Activated CD4-positive, alpha-beta T cell treated with anti-CD3 and anti-CD28 coated beads for 4 hours (primary cell): ENCODE measurements at places on chromosomes 7 and 10.

- no peak for DNase-seq
Measured at GRCh38 chr7:33736521-33737221, 168.7 kb upstream of the BMPER start.

DNA sequence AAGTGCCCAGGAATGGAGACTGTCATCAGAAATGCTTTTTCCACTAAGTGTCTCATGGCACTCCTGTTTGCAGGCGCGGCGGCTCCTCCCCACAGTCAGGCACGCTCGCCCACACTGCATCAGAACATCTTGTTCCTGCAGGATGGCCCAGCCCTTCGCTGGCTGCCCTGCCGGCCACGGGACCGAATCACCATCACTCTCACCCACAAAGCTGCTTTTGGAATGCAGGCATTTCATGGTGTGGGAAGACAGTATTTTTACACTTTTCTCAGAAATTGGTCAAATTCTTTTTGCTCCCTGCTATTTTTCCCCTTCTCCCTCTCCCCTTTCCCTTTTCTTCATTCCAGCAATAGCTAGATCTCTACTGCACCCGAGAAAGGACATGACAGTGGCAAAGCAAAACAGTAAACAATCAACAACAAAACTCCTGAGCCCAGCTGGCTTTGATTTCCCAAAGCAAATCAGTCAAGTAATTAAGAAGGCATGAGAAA lies 176.1 kb upstream of the TNS3 start:
- DNase-seq = no peak

DNA sequence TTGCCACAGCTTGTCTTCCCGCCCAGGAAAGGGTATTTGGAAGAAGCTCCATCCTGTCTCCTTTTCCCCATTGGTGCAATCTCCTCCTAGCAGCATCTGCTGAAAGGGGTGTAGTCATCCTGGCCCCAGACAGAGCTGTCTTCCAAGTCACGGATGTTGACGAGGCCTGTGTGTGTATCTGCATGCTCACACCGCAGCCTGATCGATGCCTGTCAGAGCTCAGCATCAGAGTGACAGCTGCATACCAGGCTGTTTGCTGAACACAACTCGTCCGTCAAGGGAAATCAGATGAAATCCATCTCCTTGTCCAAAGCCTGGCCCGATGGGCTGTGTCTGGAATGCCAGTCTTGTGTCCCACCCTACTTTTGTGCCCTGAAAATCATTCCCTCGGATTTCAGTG lies 21.2 kb upstream of the LRRC4 start:
- no peak for DNase-seq

GRCh38 chr7:158490171-158490782 lies 97.3 kb downstream of the PTPRN2 start:
- no peak for DNase-seq

DNA sequence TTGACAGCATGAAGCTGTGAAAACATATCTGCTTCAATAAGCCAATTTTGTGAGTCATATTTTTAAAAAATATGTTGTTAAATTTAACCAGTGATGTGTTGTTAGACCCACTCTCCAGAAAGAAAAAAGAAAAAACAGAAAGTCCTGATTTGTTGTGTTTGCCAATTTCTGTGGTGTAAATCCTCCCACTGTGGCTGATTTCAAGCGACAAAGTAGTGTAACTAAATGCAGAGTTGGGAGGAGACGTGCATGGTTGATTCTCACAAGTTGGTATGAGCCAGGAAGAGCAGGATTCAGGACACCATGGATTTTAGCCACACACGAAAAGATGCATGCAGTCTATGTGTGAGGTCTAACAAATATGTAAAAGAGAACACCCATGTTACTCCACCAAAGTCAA lies 139.1 kb downstream of the CCDC3 start:
- no peak for DNase-seq

- no peak for DNase-seq
Measured at GRCh38 chr7:102988088-102988487, 75.3 kb downstream of the LRRC17 start.

GRCh38 chr7:45680776-45681175 lies 106.6 kb downstream of the ADCY1 start:
- no peak for DNase-seq

GRCh38 chr7:15475808-15476530 lies 85.8 kb downstream of the AGMO start:
- no peak for DNase-seq

GRCh38 chr7:10284001-10284400 lies 689.7 kb upstream of the PHF14 start:
- DNase-seq = no peak

- DNase-seq = no peak
Measured at GRCh38 chr7:141706239-141707064, 1.7 kb upstream of the WEE2 start.
